ENCODE measurements at places on chromosomes 13 and 19. TPM values are rescaled to one million over a fixed set of nuclear protein-coding genes. Genes with fewer than 3 reads are reported as not detected.

- no peak for DNase-seq
Observed at GRCh38 chr13:52695856-52696255, 43.2 kb downstream of the SUGT1 start.

DNA sequence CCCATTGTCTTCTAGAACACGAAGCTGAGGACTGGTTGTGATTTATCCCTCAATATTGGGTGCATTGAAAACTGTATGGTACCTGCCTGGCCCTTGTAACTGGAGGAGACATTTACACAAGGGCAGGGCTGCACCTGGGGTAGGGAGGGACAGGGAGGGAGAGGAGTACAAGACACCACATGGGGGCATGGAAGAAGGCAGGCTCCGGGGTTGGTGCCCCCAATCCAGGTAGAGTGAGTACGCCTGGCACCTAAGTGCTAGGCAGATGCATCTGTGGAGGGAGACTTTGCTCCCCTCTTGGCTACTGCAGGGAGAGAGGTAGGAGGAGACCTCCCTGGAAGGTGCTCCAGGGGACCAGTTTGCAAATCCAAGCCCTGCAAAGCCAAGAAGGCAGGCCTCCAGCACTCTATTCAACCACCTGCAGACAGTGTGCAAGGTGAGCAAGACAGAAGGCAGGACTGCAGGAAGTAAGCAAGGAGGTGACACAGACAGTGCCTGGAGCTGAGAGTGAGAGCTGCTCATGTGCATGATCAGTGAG, 19.4 kb upstream of the UQCRFS1 start:
- no peak for DNase-seq

Gene PLPPR3
- polyA plus RNA-seq = not detected

GRCh38 chr19:13430790-13431582, 75.3 kb downstream of the CACNA1A start:
- DNase-seq = peak; percentile 25

DNA sequence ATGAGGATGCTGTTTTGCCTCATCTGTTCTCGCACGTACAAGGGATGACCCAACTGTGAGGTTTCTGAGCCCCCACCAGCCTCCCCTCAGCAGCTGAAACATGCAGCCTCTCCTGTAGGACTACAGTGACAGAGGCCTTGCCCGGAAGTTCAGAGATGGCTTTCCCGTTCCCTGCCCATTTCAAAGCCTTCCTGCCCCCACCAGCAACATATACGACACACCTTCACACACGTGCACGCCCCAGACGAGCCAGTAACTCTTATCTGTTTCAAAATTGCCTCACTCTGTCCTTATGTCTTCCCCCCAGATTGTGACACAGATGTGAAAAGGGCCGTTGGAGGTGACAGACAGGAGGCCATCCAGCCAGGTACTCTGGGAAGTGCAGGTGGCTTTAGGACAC, 95.8 kb downstream of the RAB20 start:
- no peak for DNase-seq

DNA sequence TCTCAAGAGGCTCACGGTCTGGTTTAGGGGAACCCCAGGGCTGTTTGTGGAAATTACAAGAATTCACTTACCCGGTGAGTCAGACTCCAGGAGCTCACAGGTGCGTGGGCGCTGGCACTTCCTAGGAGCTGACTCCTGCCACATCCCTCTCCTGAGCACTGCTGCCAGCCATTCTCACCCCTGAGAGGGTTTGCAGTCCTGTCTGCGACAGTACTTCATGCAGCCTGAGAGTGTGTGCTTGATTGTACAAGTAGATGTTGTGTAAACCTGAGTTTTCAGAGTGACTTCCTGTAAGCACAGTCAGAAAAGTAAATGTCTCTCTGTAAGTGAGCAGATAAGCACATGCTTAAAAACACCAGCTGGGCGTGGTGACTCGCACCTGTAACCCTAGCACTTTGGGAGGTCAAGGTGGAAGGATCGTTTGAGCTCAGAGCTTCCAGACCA, 8.1 kb downstream of the MRPL4 start:
- no peak for DNase-seq

DNA sequence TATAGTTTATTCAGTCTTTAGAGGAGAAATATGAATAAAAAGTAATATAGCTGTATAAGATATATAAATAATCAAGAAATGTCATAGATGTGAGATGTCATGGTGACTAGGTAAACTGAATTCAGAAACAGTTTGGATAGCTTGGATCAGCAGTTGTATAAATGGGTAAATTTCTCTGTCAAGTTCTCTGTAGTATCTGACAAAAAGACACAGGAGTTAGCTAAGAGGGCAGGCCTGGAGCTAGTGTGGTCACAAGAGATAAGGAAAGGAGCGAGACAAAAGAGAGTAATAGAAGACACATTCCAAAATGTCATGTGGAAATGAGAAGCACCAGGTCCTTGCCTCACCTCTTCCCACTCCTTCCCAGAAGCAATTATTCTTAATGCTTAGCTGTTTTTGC, 349.0 kb downstream of the LMO7 start:
- DNase-seq = no peak

GRCh38 chr13:49373716-49374115, 70.1 kb downstream of the CAB39L start:
- no peak for DNase-seq

- DNase-seq = peak; percentile 21
Observed at GRCh38 chr13:110575322-110576069, 14.0 kb upstream of the RAB20 start.

Gene MYO16
- not detected for polyA plus RNA-seq

- DNase-seq = no peak
Observed at GRCh38 chr19:4366666-4367335, 23.4 kb downstream of the MPND start.

DNA sequence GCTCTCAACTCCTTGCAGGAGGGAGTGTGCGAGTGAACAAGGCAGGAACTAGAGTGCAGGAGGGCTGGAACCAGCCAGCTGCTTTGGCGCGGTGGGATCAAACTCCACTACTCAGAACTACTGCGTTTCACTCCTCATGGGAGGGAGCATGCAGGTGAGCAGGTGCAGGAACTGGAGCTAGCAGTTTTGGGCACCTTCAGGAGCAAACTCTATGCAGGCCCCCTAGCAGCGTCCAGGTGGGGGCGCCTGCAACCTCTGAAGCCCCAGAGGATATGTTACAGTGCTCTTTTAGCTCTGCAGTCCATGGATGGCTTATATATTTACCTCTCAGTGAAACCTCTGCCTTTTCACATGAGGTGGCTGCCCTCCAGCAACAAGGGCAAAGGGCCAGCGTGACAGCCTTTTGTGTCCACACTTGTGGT, 1303.4 kb downstream of the PCDH9 start:
- DNase-seq = peak; percentile 1

Gene ZNF626
- 29.3 TPM for polyA plus RNA-seq

GRCh38 chr13:34617473-34618083, 324.5 kb upstream of the NBEA start:
- no peak for DNase-seq

DNA sequence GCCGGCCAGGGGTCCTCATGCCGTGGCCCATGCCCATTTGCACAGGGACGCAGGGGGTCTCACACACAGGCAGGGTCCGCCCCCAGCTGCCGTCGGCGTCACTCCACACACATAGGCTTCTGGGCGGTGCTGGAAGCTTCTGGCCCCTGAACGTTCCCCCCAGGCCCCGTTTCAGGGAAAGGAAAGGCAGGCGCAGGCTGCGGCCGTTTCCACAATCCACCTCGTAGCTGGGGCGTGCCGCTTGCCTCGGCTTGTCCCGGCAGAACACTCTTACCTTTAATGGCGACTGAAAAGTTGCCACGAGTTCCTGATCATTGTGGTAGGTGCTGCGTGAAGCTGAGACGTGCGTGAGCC, 53.4 kb downstream of the MCF2L start:
- DNase-seq = no peak

Gene PSG7
- not detected for polyA plus RNA-seq

GRCh38 chr13:48201044-48201443, 32.0 kb upstream of the ITM2B start:
- no peak for DNase-seq

Gene WDR62
- not detected for polyA plus RNA-seq

DNA sequence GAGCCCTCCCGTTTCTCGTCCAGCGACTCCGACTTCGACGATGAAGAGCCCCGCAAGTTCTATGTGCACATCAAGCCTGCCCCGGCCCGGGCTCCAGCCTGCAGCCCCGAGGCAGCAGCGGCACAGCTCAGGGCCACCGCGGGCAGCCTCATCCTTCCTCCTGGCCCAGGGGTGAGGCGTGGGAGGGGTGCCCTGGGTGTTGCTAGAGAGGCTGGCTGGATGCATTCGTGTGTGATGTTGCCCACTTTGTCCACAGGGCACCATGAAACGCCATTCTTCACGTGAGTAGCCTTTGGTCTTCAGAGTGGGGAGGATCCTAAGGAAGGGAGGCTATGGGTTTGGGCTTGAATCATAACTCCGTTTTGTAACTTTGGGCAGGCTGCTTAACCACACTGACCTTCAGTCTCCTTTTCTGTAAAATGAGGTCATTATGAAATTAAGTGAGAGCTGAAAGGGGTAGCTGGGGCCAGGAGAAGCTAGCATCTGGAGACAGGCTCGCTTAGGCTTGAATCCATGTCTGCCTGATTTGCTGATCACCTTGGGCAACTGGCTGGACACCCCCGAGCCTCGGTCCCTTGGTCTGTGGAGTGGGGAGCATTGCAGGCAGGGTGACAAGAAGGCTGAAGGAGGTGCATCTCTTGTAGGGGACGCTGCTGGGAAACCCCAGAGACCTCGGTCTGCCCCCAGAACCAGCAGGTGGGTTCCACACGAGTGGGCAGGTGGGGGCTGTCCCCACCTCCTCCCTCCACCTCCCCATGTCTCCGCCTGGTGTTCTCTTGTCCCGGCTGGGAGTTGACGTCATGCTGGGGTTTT, 18.7 kb upstream of the B3GNT3 start:
- DNase-seq = peak; percentile 94

Gene RAVER1
- polyA plus RNA-seq = 16.3 TPM

DNA sequence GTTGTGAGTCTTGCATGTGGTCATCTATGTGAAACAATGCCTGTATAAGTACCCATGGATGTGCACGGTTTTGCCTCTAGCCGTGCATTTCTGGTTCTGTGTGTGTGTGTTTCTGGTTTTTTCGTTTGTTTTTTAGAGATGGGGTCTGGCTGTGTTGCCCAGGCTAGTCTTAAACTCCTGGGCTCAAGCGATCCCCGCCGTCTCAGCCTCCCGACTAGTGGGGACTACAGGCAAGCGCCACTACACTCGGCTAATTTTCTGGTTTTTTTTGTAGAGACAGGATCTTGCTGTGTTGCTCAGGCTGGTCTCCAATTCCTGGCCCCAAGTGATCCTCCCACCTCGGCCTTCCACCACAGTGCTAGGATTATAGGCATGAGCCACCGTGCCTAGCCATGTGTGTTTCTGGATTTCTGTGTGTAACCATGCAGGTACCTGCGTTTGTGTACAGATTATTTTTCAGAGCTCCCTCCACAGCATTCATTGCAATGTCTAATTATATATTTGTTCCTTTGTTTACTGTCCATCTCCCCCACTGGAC, 15.9 kb upstream of the FOSB start:
- no peak for DNase-seq

Gene NOTCH3
- polyA plus RNA-seq = not detected

Gene LMTK3
- not detected for polyA plus RNA-seq

DNA sequence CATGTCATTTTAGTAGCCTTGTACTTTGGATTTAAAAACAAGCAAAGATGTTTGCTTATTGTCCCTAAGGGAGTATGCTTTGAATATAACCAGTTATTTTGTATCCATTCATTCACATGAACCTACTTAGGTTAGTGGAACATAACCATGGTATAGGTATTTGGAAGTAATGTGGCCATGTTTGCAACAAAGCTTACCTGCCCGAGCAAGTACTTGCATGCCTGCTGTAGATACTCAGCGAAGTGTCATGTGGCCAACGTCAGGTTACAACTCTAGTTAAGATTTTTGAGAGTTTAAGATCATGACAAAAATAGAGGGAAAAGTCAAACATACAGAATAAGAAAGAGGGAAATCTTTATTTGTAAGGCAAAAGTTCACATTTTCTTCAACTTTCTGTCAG, 57.2 kb downstream of the COG6 start:
- DNase-seq = no peak

DNA sequence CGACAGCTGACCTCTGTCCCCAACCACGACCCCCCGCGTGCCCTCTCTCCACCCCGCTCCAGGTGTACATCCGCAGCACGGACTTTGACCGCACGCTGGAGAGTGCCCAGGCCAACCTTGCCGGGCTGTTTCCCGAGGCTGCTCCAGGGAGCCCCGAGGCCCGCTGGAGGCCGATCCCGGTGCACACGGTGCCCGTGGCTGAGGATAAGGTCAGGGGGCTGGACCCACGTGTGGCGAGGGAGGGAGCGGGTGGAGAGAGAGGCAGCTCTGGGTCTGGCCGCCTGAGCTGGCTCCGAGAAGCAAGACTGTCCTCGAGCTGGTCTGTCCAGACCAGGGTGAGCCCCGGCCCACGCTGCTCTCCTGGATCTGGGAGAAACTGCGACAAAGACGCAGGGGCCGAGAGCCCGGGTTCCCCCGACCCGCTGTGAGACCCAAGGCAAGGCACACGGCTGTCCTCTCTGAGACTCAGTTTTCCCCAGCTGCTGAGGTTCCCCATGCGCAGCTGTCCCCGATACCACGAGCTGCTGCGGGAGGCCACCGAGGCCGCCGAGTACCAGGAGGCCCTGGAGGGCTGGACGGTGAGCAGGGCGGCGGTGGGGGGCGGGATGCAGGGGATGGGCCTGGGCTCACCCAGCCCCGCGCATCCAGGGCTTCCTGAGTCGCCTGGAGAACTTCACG, 1.5 kb downstream of the ACP4 start:
- DNase-seq = no peak

GRCh38 chr13:99800011-99800410, 171.6 kb downstream of the ZIC5 start:
- no peak for DNase-seq

DNA sequence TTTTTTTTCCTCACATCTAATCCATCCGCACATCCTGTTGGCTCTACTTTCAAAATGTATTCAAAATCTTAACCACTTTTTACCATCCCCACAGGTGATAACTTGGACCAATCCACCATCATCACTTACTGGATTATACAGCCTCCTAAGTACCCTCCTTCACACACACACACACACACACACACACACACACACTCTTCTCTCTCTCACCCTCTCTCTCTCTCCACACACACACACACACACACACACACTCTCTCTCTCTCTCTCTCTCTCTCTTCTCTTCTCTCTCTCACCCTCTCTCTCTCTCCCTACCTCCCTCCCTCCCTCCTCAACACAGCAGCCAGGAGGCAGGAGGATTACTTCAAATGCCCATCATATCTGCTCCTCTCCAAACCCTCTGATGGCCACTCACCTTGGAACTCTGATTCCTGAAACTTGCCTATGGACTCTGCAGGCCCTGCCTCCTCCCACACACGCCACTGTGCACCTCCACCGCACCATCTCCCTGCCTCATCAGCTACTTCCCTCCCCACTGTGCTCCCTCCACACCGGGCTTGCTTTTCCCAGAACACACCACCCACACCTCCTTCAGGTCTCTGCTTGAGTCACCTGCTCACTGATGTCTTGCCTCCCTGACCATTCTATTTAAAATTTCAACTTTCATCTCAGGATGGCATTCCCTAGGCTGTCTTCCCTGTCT, 39.7 kb downstream of the RCBTB2 start:
- no peak for DNase-seq

- DNase-seq = peak; percentile 96
Observed at GRCh38 chr13:72727417-72728289, at the start of the genes BORA and MZT1. TSS of gene BORA (plus strand) at chr13:72727923. CDS start at chr13:72728941, 1,018 bp downstream. TSS of gene MZT1 (minus strand) at chr13:72727629. CDS start at chr13:72727602, 27 bp downstream.
